ENCODE measurements at places on chromosomes 5 and 9.

GRCh38 chr5:24142341-24142740 is 502.4 kb downstream of the CDH10 start:
- DNase-seq = no peak

DNA sequence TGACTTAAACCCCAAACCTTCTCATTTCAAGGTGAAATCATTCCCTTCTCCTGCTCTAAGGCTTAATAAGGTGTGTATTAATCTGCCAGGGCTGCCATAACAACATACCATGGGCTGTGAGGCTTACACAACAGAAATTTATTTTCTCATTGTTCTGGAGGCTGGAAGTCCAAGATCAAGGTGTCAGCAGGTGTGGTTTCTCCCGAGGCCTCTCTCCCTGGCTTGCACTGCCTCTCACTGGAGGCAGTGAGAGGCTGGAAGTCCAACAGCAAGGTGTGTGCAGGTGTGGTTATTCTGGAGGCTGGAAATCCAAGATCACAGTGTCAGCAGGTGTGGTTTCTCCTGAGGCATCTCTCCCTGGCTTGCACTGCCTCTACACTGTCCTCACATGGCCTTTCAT is 280.3 kb upstream of the TUT7 start:
- no peak for DNase-seq

GRCh38 chr5:179346401-179346800 is 1.1 kb upstream of the ADAMTS2 start:
- no peak for DNase-seq

DNA sequence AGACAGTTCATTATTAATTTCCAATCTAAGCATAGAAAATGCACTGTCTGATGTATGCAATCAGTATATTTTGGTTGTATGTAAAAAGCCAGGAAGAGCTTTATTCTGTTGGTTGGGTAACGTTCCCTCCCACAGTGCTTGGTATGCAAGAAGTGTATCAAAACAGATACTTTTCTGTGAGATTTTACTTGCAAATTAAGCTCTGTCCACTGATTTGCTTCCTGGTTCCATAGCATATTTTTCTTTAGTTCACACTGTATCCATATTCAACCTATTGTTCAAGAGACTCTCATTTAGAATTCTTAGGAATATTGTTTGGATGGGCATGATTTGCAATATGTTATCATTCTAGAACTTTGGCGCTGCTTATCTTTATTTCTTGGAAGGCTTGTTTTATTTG is 47.4 kb downstream of the RNF180 start:
- DNase-seq = no peak

DNA sequence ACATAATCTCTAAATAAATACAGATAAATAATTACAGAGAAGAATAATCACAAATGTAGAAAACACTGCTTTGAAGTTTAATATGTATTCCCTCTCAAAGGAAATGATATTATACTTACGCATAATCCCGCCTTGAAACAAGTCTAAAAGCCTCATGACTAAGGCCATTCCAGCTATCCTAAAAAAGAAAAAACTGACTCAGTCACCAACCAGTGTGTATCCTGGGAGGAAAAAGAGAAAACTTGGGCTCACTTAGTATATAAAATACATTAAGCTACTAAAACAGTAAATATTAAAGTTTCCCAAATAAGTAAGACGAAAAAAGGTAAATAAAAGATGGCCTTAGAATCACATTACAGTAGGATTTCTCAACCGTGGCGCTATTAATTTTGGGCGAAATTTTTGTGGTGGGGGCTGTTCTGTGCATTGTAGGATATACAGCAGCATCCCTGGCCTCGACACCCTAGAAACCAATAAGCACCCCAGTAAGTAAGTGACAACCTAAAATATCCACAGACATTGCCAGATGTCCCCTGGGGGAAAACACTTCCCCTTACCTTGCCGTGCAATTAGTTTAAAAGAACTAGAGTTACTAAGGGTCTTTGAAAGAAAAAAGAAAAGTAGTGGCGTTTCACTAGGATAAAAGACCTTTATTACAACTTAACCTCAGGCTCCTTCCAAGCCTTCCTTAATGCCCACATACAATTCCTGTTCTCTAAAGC is 1.1 kb downstream of the HSPA9 start:
- no peak for DNase-seq

DNA sequence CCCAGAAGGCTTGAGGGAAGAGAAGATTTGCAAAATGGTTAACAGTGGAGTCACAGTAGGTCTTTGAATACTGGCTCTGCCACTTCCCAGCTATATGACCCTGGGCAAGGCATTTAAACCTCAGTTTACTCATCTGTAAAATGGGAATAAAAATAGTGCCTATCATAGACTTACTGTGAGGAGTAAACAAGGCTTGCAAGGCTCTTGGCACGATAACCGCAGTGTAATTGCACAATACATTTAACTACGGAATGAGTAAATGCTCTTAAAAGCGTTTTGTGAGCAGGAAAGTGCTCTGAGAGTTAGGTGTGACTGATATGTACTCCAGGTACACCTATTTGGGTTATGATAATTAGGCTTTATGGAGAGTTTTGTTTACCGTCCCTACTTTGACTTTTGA is 8.4 kb downstream of the SLC36A3 start:
- no peak for DNase-seq

DNA sequence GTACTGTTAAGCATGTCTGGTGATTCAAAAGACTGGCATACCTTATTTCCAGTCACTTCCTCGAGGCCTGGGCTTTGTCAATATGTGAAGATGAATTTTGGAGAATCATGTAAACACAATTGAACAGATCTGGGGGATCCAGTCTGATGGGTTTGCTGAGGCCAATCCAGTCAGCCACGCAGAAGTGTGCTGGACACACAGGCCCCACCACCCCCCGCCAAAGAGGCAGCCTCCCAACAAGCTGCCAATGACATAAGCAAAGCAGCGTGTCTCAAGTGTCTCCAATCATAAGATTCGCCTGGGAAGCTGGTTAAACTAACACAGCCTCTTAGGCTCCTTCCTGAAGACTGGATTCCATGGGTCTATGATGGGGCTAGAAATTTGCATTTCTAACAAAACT is 192.9 kb upstream of the KLF9 start:
- DNase-seq = no peak

GRCh38 chr5:33032271-33033070 is 321.4 kb downstream of the NPR3 start:
- peak; percentile 70 for DNase-seq

GRCh38 chr5:35281613-35282012 is 51.3 kb upstream of the PRLR start:
- DNase-seq = no peak

DNA sequence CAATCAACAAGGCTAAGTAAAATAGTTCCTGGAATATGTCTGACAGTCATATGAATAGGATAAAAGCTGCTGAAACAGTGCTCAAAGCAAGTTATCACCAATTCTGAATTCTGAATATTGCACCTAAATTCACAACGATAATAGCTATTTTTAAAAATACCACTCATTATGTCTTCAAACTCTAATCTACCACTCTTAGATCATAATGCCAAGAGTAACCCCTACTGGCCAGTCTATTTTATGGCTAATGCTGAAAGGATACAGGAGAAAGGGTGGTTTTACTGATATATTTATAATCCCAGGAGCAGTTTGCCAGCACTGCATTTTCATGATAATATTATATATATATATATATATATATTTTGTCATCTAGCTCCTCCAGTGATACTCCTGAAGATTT is 232.8 kb downstream of the PDE4D start:
- no peak for DNase-seq

DNA sequence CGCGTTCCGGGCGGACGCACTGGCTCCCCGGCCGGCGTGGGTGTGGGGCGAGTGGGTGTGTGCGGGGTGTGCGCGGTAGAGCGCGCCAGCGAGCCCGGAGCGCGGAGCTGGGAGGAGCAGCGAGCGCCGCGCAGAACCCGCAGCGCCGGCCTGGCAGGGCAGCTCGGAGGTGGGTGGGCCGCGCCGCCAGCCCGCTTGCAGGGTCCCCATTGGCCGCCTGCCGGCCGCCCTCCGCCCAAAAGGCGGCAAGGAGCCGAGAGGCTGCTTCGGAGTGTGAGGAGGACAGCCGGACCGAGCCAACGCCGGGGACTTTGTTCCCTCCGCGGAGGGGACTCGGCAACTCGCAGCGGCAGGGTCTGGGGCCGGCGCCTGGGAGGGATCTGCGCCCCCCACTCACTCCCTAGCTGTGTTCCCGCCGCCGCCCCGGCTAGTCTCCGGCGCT is at the start of gene DAPK1:
DAPK1 (plus strand) TSS at position 264 of the 442 bp plus-strand sequence. CDS start 1,211 bp downstream, outside the sequence.
- peak; percentile 86 for DNase-seq

DNA sequence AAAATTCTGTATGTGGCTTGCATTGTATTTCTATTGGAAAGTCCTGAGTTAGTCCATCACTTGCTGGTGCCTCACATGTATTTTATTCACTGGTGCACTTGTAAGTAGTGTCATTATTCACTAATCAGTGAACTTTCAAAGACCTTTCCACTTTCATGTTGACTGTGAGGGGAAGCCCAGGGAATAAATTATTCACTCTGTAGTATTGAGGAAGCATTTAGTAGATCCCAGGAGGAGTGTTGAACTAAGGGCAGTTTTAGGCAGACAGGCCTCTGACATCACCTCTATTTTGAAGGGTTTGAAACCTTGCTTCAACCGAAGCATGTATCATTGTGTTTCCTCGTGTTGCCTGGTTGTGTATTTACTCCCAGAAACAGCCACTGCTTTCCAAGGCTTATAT is 705.4 kb upstream of the RIOK2 start:
- no peak for DNase-seq

- DNase-seq = no peak
Observed at GRCh38 chr5:53019320-53019719, 30.2 kb downstream of the ITGA2 start.

GRCh38 chr5:173774271-173774761 is 113.8 kb upstream of the CPEB4 start:
- DNase-seq = peak; percentile 60

DNA sequence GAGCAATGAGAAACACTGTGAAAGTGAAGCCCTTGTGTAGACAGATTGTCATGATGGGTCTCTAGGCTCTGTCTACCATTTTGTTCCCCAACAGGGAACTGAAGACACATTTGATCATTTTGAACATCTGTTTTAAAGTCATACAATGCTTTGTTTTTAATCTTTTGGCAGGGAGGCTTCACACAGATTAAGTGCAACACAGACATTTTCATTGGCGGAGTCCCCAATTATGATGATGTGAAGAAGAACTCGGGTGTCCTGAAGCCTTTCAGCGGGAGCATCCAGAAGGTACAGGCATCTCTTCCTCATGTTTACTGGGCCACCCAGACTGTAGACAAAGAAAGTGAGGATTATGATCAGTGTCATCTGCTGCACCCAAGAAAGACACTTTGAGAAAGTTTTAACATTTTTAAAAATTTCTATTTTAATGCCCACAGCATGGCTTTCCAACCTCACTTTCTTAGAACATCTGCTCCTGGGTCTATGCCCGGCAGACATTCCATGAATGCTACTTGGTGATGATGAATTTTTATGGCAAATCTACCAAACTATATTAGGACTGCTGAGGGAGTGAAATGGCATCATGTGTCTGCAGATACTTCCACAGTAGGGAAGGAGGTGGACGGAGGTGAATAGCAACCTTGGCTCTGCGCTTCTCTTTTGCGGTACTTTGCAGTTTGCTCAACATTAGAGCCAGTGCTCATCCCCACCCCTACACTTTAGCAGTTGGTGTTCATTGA is 121.3 kb downstream of the LIFR start:
- DNase-seq = peak; percentile 67

GRCh38 chr9:13064676-13065075 is 214.8 kb downstream of the MPDZ start:
- no peak for DNase-seq

GRCh38 chr9:125258160-125258785 is 3.4 kb upstream of the GAPVD1 start:
- no peak for DNase-seq

DNA sequence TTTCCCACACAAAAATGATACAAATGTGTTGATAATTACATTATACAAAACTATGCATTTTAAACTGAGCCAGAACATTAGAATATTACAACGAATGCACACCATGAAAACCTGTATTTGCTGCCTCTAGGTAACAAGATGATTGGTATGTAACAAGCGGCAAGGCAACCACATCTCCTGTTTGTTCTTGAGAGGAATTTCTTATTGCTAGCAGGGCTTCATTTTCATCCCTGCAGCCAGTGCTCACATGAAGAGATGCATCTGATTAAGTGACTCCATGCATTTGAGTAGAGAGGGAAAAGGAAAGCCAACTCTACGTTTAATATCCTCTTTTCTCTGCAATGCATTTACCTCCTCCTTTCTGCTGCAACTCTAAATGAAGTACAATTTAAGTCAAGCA is 36.6 kb downstream of the FRMD3 start:
- DNase-seq = no peak

GRCh38 chr5:161030229-161030628 is 178.2 kb upstream of the ATP10B start:
- no peak for DNase-seq

DNA sequence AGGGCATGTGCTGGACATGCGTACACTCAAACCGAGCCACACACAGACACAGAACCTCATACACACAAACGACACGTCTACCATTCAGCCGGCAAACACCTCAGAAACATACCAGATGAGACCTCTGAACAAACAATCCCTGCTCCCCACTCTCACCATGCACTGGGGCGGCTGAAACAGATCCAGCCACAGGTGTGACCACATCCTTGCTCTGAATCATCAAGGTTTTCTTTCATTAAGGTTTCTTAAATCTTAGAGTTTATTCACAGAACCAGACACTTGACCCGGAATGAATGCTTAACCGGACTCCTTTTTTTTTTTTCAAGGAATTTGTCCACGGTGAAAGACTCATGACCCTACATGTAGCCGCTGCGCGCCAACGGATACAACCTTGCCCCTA is 26.2 kb downstream of the TERT start:
- no peak for DNase-seq

- peak; percentile 3 for DNase-seq
Observed at GRCh38 chr9:68669218-68669617, 35.8 kb upstream of the PIP5K1B start.

DNA sequence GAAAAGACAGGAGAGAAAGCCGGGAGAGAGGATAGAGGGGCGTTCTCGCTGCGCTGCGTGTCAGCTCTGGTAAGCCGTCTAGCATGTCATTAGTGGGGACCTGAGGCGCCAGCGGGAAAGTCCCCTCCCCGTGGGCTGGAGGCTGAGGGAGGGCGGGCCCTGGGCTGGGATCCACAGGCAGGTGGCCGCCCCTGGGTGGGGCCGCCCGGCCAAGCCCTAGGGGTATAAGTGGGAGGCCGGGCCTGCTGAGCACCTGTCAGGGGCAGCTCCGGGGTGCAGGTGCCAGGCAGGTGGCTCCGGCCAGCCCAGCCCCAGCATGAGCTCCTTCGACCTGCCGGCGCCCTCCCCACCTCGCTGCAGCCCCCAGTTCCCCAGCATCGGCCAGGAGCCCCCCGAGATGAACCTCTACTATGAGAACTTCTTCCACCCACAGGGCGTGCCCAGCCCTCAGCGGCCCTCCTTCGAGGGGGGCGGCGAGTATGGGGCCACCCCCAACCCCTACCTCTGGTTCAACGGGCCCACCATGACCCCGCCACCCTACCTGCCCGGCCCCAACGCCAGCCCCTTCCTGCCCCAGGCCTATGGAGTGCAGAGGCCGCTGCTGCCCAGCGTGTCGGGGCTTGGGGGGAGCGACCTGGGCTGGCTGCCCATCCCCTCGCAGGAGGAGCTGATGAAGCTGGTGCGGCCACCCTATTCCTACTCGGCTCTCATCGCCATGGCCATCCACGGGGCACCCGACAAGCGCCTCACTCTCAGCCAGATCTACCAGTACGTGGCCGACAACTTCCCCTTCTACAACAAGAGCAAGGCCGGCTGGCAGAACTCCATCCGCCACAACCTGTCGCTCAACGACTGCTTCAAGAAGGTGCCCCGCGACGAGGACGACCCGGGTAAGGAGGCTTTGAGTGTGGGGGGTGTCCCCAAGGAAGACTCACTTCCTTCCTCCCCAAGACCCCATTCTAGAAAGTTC is at the start of gene FOXI1:
FOXI1 (plus strand) TSS at position 256 of the 970 bp plus-strand sequence; CDS start at position 317, 61 bp downstream.
- no peak for DNase-seq

- DNase-seq = no peak
Observed at GRCh38 chr9:90813523-90813922, 11.9 kb downstream of the SYK start.
